CD14-positive monocyte (primary cell): ENCODE measurements at places on chromosomes 2 and 18.

DNA sequence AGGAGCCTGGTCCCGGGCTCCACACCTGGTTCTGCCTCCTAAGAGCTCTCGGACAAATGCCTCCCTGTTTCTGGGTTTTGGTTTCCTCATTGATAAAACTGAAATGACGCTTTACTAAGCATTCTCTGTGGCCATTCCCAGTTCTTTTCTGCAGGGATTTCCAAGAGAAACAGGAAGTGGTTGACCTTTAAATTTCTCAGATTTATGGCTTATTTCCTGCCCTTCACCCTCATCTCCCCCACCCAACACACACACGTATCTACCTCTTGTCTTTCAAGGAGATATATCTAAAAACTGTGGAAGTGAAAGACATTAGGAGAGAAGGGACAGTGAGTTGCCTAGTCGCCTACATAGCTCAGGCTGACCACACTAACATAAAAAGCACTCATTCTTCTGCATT is 53.0 kb downstream of the PIEZO2 start:
- DNase-seq: no peak

- DNase-seq: no peak
Observed at GRCh38 chr2:37456479-37456878, 112.0 kb downstream of the QPCT start.

GRCh38 chr2:27204566-27204965 is 7.3 kb upstream of the ATRAID start:
- no peak for DNase-seq

DNA sequence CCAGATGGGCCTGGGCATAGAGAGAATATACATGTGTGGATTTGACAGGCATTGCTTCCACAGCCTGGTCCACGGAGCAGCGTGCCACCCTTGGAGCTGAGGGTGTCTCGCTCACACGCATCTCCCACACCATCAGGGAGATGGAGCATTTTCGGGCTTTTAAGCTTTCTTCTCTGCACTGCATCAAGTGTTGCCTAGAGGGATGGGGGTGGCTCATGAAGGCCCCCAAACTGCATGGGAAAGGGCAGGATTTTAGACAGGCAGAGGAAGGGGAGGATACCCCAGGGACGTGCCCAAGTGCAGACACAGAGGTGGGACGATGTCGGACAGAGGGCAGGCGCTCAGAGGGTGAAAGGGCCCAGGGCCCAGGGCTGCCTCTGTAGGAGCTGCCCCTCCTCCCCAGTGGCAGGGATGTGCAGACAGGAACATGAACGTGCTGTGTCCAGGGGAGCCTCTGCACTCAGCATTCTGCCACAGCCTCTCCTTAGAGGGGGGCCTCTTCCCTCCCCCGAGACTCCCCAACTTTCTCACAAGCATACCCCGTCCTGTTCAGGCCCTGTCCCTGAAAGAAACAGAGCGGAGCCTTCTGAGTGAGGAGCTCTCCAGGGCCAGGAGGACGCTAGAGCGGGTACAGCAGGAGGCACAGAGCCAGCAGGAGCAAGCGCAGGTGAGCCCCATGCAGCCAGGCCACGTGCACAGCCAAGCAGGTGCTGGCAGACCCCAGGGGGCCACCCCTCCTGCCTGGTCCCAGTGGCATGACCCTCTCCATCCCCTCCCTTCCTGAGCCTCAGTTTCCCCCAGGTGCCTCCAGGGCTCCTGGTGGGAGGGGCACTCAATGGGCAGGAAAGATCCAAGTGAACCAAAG is 42.9 kb upstream of the SNED1 start:
- DNase-seq: no peak

- DNase-seq: no peak
Observed at GRCh38 chr2:207072571-207072970, 93.2 kb downstream of the KLF7 start.

- peak; percentile 76 for DNase-seq
Observed at GRCh38 chr2:85702172-85702571, 8.0 kb downstream of the GNLY start.

DNA sequence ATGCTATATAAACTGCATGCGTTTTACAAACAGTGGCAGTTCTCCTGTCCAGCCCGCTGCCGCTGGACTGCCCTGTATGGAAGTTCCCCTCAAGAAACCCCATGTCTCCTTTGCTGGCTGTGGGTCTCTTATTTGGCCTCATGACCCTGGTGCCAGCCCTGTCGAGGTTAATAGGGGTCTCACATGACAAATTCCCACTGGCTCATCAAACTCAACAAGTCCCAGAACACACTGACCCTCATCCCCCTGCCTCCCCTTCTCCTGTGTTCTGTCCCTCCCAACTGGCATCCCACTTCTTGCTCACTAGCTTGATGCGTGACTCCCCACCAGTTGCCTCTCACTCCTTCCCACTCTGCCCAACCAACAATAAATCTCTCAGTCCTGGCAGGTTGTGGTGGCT is 137.6 kb upstream of the HS6ST1 start:
- no peak for DNase-seq

DNA sequence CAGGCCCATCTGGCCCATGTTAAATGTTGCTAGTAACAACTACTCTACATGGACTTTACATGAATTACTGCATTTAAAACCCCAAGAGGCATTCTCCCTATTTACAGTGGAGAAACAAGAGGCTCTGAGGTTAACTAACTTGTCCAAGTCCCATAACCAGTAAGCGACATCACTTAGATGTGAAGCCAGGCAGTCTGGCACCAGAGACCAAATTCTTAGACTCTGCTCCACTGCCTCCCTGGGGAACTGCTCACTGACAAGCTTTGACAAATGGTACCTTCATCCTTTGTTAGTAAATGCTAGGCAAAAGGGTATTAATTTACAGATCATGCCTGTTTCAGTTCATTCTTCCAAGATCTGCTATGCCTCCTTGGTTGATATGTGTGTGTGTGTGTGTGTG is 124.8 kb downstream of the AFF3 start:
- no peak for DNase-seq

DNA sequence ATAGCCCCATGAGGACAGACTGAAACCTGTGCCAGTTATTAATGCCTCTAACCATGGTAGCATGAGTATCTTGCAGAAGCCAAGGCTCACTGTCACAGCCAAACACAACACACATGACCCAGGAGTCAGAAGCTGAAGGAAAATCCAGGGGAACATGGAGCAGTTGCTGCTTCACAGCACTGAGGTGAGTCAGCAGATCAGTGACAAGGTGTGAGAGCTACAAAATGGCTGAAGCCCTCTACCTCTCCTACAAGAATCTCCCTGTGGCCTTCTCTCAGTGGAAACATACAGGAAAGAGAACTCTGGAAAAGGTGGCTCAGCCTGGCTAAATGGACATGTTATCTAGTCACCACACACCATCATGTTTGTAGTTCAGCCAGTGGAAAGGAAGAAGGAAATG is 93.5 kb downstream of the NAB1 start:
- DNase-seq: no peak

DNA sequence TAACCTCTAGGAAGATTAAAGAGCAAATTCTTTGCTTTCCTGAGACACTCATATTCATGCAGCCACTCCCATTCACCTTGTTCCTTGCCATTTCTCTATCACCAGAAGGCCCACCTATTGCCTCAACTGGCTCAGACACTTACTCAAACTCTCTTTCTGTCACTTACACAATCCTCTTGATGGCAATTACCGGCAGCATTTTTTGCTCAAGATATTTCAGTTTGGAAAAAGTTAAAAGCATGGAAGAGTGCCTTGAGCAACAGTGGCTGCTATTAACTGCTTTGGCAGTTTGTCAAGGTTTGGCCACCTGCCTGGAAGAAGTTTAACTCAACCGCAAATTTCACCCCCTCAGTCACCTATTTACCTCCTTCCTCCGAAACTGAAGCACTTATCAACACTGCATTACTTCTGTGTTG is 1104.0 kb upstream of the PIK3C3 start:
- no peak for DNase-seq

DNA sequence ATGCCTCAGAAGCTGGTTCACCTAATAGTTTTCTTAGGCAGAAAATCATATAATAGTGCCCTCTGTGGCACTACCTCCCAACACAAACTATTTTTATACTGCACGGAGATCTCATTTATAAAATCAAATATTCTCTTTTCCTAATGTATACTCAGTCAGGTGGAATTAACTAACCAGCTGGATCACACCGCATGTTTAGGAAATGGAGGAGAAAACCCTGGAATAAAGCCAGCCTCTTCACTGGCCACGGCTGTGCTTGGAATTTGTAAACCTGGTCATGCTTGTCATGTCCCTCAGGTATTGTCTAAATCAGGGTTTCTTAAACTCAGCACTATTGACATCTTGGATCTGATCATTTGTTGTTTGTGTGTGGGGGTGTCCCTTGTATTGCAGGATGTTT is 85.6 kb downstream of the DOCK10 start:
- no peak for DNase-seq

- no peak for DNase-seq
Observed at GRCh38 chr2:205704127-205704741, 21.9 kb downstream of the NRP2 start.

GRCh38 chr18:4284528-4284927 is 170.6 kb downstream of the DLGAP1 start:
- no peak for DNase-seq

DNA sequence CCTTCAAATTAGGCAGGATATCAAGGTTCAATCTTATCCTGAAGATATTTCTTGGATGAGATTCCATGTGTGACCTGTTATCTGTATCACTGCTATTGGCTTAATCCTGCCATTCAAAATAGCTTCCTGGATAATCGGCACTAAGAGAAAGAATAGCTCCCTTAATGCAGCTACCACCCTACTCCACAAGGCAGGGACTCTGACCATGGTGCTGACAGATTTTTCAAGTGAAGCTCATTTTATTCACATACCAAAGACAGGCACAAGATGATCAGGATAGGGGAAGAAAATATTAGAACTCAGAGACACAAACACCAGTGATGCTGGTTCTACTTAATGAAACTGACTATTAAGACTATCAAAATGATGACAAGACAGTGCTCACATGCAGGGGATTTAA is 74.9 kb downstream of the ORC4 start:
- no peak for DNase-seq

DNA sequence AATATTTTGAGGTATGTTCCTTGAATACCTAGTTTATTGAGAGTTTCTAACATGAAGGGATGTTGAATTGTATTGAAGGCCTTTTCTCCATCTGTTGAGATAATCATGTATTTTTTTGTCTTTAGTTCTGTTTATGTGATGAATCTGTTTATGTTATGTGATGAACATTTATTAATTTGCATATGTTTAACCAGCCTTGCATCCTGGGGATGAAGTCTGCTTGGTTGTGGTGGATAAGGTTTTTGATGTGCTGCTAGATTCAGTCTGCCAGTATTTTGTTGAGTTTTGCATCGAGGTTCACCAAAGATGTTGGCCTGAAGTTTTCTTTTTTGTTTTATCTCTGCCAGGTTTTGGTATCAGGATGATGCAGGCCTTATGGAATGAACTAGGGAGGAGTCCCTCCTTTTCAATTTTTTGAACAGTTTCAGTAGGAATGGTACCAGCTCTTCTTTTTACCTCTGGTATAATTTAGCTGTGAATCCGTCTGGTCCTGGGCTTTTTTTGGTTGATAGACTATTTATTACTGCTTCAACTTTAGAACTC is 71.9 kb downstream of the EPC2 start:
- DNase-seq: no peak

- no peak for DNase-seq
Observed at GRCh38 chr18:42087235-42087634, 132.2 kb downstream of the PIK3C3 start.

GRCh38 chr18:35618696-35619095 is 37.2 kb downstream of the GALNT1 start:
- no peak for DNase-seq

- DNase-seq: no peak
Observed at GRCh38 chr2:176678571-176678970, 409.3 kb downstream of the MTX2 start.

DNA sequence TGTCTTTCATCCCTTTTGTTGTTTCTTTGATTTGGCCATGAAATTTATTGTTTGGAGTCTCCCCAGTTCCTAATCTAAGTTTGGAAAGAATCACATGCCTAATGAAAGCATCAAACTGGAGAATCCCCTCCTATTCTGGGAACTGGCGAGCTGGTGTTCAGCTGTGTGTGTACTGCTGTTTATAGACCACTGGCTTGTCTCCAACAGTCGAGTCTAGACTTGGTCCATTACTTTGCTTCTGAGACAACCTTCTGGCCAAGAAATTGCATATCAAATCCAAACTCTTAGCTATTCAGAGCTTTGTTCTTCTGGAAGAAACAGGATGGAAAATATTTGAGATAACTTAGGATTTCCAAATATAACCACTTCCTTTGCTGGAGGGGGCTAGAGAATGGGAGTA is 111.5 kb upstream of the THSD7B start:
- no peak for DNase-seq

- peak; percentile 34 for DNase-seq
Observed at GRCh38 chr2:237702441-237703391, 75.3 kb downstream of the LRRFIP1 start.

DNA sequence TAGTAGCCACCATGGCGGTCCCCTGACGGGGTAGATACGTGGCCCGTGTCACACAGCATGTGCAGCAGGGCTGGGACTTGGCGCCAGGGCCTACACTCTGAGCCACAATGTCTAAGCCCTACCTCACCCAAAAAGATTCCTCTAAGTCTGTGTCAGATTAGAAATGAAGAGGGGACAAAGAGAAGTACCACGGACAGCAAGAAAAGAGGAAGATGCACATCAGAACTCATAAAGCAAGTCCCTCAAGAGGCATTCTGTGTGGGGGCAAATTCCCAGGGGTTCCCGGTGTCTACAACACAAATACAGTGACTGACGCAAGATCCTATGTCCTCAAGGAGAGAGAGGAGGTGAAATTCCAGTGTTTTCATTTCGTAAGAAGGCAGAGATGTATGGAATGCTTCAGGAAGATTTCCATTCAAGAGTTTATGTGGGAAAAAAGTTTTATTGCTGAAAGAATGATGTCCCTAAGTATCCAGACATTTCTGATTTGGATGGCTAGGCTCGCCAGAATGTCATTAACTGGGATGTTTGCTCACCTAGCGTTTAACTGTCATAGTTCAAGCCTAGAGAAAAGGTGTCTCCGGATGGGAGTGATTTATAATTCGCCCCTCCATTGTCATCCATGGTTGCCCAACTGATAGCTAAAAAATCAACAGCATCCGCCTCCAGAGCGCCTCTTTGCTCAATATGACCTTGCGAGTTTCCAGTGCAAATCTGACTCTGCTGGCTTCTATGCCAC is 75.6 kb upstream of the CHMP1B start:
- DNase-seq: no peak

- DNase-seq: no peak
Observed at GRCh38 chr2:41920181-41920580, 127.6 kb upstream of the PKDCC start.

- DNase-seq: no peak
Observed at GRCh38 chr2:167945660-167946368, 301.6 kb downstream of the STK39 start.

DNA sequence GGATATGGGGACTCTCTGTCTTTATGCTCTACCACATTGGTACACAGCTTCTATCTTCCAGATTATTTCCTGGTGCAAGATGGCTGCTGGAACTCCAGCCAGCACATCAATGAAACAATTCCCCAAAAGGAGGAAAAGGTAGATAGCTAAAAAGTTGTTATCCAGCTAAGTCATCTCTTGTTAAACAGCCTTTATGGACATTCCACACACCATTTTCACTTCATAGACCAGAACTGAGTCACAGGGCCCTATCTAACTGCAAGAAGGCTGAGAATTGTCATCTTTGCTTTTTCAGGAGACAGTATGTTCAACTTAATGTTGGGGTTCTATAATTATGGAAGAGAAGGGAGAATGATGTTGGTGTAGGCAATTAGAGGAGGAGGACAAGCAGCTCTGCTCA is 133.3 kb upstream of the NOSTRIN start:
- no peak for DNase-seq

GRCh38 chr2:28063492-28063962 is 173.0 kb downstream of the BABAM2 start:
- DNase-seq: no peak

- DNase-seq: peak; percentile 64
Observed at GRCh38 chr2:176960736-176961520, 251.7 kb upstream of the HNRNPA3 start.
